ENCODE measurements at places on chromosomes 5 and 9.

DNA sequence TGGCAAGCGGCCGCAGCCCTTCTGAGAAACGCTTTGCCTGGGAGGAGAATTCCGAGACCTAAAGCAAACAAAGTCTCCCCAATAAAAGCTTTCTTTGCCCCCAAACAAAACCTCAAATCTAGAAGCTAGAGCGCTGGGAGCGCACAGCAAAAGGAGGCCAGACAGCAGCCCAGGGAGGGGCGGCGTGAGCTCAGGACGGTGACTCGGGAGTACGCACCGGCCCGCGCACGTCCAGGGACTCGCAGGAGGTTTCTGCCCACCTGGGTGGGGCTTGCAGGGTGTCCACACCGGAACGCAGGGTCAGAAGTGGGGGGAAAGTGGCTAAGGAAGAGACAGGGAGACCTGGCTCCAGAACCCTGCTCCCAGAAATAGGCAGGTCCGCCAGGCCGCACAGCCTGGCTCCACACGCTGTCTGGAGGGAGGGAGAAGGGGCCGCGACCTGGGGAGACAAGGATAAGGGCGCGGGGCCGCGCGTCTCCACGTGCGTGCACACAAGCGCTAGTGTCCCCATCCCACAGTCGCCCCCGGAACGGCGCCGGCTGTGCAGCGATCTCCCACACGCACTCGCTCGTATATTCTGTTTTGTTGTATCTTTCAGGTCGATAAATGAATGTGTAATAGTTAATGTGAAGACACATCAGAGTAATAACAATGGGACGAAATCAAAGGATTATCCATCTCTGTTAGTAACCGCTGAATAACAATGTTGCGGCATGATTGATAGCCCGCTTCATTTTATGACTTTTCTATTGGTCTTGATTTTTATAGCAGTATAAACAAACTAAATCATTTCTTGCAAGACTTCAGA lies 2.3 kb upstream of the OTP start:
- DNase-seq: no peak

GRCh38 chr5:132489871-132490483 lies 596 bp downstream of the IRF1 start:
- no peak for DNase-seq

- no peak for DNase-seq
Measured at GRCh38 chr5:157290981-157291711, 25.2 kb downstream of the CYFIP2 start.

GRCh38 chr5:107121793-107122519 lies 548.8 kb downstream of the EFNA5 start:
- DNase-seq: no peak

- no peak for DNase-seq
Measured at GRCh38 chr5:106094839-106095238, 1575.9 kb downstream of the EFNA5 start.

DNA sequence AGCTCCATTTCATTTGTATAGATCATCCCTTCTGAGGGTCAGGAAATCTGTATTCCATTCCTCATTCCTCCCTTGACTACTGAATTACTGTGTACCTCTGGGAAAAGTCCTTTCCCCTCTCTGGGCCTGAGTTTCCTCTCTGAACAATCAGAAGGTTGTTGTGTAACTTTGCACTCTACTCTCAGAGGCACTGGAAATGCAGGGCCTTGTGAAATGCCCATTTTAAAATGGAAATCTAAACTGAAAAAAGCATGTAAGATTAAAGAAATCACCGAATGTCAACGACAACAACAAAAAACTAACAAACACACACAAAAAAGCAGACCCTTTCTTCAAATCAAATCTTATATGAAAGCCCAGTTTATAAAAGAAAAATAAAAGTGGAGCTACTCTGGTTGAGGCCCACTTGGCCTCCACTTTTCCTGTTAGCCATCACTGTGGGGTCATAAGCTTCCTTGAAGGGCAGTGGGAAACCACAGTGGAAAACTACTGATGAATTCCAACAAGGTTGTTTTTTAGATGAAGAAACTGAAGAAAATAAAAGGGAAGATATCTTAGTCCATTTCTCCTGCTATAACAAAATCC lies 21.6 kb upstream of the GRPEL2 start:
- no peak for DNase-seq

DNA sequence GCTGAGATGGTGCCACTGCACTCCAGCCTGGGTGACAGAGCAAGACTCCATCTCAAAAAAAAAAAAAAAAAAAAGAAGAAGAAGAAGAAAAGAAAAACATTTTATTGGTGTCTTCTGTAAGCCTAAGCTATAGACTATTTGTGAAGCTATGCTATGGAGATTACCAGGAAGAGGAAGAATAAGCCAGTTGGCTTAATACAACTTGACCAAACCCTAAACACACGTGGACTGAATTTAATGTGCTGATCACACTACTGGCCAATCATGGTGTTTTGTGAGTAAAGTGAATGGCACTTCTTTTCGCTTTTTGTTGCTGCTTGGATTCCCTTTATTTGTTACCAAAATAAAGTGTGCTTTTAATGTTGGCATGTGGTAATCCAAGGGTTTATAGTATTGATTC lies 49.9 kb downstream of the GGTA1 start:
- DNase-seq: no peak

DNA sequence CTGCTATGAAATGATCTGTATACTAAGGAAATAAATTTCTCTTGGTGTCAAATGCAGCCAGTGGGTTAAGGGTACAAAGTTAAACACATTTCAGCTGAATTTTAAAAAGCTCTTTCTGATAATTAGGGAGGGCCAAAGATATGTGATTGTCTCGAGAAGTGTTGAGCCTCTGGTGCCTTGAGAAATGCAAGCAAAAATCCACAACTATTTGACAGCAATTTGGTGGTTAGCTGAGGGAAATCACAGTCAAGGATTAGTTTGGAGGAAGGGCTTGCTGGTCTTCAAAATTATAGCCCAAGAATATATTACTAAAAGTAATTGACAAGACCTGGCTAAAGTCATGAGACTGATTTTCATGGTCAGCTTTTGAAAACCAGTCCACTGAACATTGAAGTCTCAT lies 255.7 kb upstream of the PPP1R2B start:
- no peak for DNase-seq

DNA sequence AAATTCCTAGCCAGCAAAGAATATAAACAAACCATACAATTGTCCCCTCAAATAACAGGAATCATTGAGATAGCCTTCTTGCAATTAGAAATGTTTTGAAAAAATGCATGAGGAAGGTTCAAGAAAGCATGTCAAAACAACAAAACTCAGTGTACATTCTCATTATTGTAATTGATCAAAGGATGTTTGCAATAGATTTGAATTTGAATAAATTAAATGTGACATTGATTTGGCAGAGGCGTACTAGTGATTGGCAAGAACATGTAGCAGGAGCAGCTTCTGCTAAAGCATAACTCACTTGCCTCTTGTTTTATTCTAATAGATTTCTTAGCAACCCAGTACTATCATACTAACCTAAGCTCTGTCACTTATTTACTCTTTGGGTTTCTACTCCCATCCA lies 19.9 kb downstream of the SMIM15 start:
- no peak for DNase-seq

- no peak for DNase-seq
Measured at GRCh38 chr5:136749016-136749415, 383.7 kb upstream of the TRPC7 start.

GRCh38 chr5:87526131-87526530 lies 113.4 kb upstream of the CCNH start:
- no peak for DNase-seq

GRCh38 chr9:14687042-14687719 lies 6.1 kb downstream of the ZDHHC21 start:
- no peak for DNase-seq

DNA sequence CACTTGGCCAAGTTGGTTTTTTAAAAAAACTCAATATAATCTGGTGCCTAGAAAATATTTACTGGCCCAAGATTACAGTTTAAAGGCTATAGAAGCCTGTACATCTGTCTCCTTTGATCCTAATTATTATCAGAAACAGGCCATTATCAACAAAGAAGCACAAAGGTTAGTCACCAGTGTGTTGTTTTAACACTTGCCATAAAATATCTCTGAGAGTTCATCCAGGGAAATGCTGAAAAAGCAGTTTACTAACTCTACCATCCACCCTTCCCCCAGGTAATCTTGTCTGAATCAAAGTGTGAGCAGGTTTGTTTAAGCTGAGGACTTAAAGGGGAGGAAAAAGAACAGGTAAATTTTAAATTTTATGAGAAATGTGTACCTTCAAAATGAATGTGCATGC lies 13.3 kb upstream of the TRPM6 start:
- DNase-seq: no peak

DNA sequence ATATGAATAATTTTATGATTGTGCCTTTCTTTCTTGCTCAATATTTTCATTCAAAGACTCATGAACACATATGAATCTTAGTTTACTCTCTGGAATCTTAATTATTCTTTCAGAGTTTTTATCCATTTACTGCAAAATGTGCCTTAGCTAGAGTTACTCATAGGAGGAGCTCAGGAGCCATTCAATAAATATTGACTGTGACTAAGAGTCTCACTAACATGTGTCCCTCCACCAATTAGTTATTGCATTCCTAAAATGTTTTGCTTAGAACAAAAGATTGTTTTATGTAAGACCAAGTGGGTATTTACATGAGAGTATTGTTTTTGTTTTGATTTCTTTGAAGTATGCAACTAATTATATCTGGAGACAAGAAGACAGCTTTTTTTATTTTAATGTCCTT lies 218.4 kb upstream of the MAST4 start:
- DNase-seq: no peak

- DNase-seq: peak; percentile 14
Measured at GRCh38 chr5:75510836-75511434, 494 bp downstream of the CERT1 start.

DNA sequence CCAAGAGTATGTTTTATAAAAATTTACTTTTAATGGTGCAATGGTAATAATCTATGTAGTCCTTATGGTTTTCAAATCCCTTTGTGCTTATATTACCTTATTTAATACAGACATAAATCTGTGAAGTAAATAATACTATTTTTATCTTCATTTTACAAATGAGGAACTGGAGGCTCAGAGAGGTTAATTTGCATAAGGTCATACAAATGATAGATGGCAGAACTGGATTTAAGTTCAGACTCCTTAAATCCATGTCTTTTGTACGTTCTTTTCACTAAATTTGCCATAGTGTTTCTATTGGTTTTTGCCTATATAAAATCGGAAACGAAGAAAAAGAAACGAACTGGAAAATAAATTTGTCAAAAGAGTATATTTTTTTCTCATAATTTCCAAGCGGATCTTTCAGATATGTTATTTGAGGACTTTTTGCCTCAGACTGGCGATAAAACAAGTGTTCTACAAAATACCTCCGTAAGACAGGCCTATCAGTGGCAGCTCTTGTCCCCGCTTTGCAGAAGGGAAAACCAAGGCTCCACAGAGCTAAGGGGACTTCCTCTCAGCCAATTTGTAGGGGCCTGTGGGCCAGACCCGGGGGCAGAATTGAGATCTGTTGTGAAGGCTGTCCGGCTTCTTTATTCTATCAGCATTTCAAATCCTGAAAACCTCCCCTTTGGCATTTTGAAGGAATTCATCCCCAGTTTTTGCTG lies 1.1 kb upstream of the TNFAIP8 start:
- no peak for DNase-seq

- DNase-seq: no peak
Measured at GRCh38 chr5:142221091-142221860, 103.5 kb downstream of the SPRY4 start.

GRCh38 chr9:68749579-68750159 lies 44.6 kb downstream of the PIP5K1B start:
- DNase-seq: no peak

GRCh38 chr5:118611332-118611945 lies 376.9 kb downstream of the DTWD2 start:
- DNase-seq: no peak

DNA sequence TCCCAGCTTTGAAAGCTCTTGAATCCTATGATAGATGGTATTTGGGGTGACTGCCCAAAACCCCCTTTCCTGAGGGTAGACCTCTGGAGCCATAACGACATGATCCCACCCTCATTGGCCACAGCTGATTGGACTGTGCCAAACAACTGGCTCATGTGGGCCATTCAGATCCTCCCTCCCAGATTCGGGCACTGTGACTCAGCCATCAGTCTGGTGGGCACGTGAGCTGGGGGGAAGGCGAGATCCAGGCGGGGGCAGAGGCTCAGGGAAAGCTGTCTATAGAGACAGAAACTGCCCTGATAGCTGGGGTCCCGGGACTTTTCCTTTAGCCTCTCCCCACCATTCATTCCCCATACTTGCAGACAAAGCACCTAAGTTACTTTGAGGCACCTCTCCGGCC lies 15.1 kb upstream of the NCS1 start:
- no peak for DNase-seq

- DNase-seq: no peak
Measured at GRCh38 chr9:72271613-72272478, 93.2 kb downstream of the ZFAND5 start.

GRCh38 chr5:97797994-97798451 lies 615.0 kb upstream of the RIOK2 start:
- DNase-seq: no peak

GRCh38 chr5:38830521-38831051 lies 15.2 kb upstream of the OSMR start:
- DNase-seq: no peak

DNA sequence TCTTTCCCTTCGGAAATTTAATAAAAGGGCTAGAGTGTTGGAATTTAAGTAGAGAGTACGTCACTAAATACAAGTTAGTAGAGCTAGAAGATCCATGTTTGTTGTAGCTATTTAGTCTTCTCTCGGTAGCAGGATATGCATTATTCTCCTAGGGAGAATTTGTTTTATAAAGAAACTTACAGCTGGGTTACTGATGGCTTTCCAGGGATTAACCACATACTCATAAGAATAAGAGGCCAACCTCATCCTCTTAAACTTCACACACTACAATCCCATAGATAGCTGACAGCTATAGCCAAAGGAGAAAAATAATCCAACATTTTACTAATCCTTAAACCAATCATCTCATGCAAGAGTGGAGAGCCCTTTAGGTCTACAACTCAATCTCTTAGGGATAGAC lies 43.0 kb downstream of the TLE1 start:
- no peak for DNase-seq

DNA sequence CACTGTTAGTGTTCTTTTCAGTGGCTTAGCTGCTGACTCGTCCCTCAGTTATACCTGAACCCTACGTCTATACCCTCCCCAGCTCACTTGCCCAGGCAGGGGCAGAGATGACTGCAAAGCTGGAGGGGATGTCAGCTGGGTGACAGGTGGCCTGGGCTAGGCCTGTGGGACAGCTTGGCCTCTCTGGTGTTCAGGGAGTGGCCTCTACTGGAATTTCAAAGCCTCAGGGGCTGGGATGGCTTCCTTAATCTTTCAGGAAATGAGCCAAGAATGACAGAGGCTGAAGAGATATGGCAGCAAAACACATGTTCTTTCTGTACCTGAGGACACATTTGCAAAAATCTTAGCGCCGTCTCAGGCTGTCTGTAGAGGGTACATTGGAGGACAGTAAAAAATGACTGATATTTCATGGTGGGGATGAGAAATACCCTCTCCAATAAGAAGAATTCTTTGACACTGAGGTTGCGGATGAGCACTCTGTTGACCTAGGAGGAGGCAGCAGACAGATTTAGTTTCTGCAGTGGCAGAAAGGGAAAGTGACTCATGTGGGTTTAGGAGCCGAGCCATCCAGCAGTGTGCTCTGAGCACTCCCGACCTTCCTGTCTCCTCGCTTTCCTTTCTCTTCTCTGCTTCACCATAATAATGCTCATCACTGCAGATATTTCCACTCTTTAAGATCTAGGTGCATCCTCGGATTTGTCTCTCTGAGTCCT lies 54.4 kb downstream of the ENTREP1 start:
- no peak for DNase-seq

All from stimulated activated CD8-positive, alpha-beta memory T cell treated with anti-CD3 and anti-CD28 coated beads, Interleukin-2, amount 100 ng/mL, for 48 hours (primary cell).